Psoas muscle (tissue), 8 donors: ENCODE measurements at places on chromosomes 16 and 17.

- no peak for DNase-seq
These were observed 8.8 kb upstream of the DNASE1 start for GRCh38 chr16:3645504-3646347.

DNA sequence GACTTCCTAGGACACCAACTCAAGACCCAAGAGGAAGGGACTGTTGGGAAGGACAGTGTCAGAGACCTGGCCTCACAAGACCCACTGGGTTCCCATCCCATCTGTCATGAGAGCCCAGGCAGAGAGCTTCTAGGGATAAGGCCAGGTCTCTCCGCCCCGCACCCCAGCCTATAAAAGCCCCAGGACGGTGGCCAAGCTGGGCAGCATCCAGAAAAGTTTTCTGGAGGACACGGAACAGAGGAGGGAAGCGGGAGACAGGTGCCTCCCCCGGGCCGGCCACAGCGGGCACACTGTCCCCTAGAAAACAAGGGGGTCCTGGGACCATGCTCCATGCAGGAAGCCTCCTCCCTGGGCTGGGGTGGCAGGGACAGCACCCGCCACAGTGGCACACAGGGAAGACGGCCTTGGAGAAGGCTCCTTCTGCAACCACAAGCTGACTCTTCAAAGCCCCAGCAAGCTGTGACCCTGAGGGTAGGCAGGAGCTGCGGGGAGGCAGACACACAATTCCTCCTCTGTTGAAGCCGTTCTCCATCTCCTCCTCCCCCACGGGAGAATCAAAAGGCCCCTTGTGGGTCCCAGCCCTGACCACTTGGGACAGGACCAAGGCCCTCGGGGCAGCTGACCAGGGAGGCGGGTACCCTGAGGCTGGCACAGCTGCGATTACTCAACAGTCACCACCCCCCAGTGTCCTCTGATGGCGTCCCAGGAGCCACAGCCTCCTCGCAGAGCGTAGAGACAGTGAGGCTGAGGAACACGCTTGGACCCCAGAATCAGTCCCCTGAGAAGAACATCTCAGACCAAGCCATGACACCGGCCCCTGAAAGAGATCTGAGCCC, 26.1 kb downstream of the TRPV3 start:
- DNase-seq, result no peak

GRCh38 chr17:81341516-81342268, 46.6 kb upstream of the SLC38A10 start:
- DNase-seq, result no peak

DNA sequence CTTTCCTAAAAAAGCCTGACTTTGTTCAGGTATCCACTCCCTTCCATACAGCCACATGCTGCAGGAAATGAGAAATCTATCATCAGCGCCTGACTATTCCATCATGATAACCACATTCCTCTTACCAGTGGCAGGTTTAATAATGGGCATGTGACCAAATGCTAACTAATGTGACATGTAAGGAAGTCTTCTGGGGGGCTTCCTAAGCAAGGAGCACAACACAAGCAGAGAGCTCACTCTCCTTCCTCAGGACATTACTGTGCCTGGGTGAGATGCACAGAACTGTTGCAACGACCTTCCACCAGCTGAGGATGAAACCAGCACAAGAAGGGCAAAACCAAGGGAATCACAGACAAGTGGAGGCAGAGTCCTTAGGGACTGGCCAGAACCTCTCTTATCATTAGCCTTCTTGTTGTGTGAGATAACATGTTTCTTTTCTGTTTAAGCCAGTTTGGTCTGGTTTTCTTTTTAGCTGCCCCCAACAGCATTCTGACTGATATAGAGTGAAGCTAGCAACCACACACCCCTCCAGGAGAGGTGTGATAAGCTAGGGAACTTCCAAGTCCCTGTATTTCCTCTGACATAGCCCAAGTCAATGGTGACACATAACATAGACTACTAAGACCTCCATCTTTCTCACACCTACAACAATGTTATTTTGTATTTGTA, 16.9 kb downstream of the MYO1D start:
- DNase-seq, result no peak

DNA sequence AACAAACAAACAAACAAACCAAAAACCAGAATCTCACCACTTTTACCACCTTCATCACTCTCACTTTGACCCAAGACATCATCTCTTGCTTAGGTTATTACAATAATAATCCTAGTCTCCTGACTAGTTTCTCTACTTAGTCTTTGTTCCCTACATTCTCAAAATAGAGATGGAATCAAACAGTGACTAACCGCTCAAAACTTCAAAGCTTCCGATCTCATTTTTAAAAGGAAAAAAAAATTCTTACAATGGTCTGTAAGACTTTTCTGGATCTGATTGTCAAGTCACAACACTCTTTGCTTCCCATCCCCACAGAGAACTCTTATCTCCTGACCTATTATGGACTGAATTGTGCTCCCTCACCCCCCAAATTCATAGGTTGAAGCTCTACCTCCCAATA, 60.9 kb downstream of the SPAG9 start:
- DNase-seq, result no peak

DNA sequence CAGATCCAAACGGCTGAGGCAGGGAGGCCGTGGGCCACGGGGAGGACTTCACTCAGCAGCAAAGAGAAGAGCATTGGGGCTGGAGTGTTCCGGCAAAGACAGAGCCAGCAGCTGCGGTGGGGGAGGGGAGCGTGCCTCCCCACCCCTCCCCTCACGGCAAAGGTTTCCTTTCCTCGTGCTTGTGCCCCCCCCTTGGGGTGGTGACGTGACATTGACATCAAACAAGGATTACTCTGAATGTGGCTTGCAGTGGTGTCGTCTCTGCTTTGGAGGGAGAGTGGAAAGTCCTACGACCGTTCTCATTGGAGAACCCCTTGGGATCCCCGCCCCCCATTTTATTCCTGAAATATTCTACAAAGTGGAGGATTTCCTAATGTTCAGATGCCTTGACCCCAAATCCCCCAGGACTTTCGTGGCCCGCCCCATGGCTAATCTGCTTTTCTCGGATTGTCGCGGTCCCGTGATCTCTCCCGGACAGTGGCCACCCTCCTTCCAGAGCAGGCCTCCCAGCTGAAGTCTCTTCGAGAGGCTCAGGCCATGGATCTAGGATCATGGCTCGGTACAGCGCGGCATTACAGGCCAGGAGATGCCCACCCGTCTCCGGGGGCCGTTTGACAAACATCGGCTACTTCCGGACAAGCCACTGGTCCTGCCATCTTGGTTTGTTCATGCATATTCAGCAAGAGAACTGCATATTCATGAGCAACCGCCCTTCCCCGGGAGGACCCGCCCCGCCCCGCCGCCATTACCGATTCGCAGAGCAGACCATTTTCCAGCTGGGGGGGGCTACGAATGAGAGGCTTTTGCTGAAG, 705 bp upstream of the POLR2A start:
- DNase-seq, result peak; percentile 95

DNA sequence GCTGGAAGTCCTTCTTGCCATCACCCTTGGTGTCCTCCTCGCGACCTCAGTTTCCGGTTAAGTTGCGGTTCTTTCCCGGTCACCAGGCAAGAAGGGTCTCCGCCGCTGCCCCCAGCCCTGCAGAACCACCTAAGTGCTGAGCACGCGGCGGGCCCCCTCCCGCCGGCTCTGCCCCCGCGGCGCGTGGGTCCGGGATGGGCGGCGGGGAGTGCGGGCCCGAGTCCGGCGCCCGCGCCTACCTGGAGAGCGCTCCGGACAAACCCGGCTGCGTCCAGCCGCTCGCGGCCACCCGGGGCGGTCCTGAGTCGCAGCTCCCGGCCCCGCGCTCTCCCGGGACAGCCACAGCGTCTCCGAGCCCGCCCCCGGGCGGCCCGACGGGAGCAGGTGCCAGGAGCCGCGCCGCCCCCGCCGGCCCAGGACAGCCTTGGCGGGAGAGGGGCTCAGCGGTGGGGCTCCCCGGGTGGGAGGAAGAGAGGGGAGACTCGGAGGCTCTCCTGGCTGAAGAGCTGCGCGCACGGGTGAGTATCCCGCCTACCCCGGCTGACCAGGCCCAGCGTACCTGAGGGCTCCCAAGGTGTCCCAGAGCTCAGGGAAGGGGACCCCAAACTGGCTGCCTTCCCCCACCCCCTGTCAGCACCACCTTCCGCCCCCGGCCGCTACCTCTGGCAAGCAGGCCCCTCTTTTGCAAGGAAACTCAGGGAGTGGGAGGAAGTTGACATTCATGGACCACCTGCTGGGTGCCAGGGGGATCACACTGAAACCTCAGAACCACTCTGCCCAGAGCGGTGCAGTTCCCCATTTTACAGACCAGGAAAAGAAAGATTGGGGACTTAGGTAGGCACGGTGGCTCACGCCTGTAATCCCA, 22.2 kb upstream of the C17orf113 start:
- peak; percentile 63 for DNase-seq

GRCh38 chr16:22681554-22682291, 132.2 kb upstream of the HS3ST2 start:
- DNase-seq, result no peak

- DNase-seq, result no peak
These were observed 9.9 kb upstream of the PPM1D start for GRCh38 chr17:60590070-60590469.

- DNase-seq, result no peak
These were observed at the start of gene VAT1L for GRCh38 chr16:77788181-77789084. Gene VAT1L, plus strand, starts transcription at chr16:77788564. Its CDS starts 119 bp downstream, at chr16:77788683.

- no peak for DNase-seq
These were observed 36.5 kb downstream of the TBCD start for GRCh38 chr17:82788206-82789001.

DNA sequence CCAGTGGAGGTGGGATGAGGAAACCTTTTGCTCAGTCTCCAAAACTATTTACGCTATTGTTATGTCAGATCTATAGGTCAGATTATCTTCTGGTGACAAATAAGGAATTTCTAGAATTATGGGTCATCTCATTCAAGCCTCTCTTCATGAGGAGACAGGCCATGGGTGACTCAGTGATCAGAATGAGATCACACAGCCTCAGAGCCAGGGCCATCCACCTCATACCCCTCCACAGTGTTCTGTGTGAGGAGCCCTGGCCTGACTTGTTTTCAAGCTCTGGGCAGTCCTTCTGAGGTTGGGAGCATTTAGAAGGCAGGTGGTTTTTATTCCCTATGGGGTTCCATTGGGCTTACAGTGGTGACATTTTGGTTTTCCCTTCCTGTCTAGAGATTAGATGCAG, 26.5 kb downstream of the YPEL2 start:
- DNase-seq, result no peak

- no peak for DNase-seq
These were observed 89.7 kb downstream of the MGAT5B start for GRCh38 chr17:76957678-76958464.

GRCh38 chr16:30651124-30652004, 604 bp downstream of the PRR14 start:
- peak; percentile 87 for DNase-seq

- no peak for DNase-seq
These were observed 6.2 kb upstream of the CASC3 start for GRCh38 chr17:40134184-40134583.

DNA sequence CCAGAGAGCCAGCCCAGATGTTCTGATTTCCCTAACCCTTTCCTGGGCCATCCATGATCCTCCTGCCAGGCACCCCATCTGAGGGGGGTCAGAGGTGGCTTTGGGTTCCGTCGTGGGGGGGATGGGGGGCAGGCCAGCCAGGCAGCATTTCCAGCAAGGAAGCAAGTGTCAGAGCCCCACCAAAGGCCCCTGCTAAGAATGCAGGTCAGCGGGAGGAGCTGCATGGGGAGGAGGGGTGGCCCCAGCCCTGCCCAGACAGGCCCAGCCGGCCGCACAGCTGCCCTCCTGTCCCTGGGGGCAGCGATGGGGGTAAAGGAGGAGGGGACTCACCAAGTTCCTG, 2.3 kb upstream of the SCRN2 start:
- DNase-seq, result no peak

GRCh38 chr16:59697761-59698160, 963.6 kb upstream of the GOT2 start:
- no peak for DNase-seq

- no peak for DNase-seq
These were observed 120.7 kb downstream of the LYRM1 start for GRCh38 chr16:21021316-21021715.

DNA sequence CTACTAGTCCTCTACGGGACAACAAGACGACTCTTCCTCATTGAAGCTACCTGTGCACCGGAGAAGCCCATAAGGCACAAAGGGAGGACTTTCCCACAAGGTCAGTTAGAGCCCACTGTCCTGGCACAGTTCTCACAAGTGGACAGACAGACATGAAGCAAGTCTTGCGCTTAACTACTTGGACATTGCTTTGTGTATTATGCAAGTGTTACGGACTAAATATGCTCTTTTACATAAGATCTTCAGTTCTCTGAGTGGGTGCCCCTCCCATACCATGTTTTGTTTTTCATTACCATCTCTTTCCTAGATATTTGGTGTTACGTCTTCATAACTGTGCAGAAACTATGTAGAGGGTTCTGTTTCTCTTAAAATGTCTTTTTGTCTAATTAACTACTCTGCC, 18.1 kb downstream of the ANKRD40CL start:
- no peak for DNase-seq

DNA sequence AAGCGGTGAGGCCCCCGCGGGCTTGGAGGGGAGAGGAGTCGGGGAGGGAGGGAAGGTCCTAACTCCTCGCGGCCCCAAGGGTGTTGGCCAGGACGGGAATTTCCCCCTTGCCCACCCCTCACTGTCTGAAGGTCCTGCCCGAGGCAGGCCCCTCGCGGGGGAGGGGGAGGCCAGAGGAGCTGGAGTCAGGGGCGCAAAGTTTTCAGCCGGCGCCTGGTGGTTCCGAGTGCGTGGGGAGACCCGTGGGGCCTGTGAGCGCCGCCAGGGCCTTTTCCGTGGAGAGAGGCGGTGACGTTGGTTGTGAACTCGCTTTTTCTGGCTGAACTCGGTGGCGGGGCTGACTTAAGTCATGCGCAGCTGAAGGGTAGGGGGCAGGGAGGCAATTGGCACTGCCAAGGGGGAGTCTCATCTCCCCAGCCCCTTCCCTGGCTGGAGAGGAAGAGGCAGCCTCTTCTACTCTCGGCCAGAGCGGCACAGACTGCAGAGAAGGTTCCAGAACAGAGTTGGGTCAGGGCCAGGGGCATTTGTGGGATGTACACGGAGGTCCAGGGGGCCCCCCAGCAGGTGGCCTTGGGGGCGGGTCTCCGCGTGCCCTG, 1.5 kb downstream of the CACNA1H start:
- no peak for DNase-seq

GRCh38 chr17:2214047-2214928, 89.3 kb downstream of the SMG6 start:
- peak; percentile 72 for DNase-seq

GRCh38 chr17:20063665-20064648, 54.8 kb downstream of the SPECC1 start:
- DNase-seq, result peak; percentile 90

DNA sequence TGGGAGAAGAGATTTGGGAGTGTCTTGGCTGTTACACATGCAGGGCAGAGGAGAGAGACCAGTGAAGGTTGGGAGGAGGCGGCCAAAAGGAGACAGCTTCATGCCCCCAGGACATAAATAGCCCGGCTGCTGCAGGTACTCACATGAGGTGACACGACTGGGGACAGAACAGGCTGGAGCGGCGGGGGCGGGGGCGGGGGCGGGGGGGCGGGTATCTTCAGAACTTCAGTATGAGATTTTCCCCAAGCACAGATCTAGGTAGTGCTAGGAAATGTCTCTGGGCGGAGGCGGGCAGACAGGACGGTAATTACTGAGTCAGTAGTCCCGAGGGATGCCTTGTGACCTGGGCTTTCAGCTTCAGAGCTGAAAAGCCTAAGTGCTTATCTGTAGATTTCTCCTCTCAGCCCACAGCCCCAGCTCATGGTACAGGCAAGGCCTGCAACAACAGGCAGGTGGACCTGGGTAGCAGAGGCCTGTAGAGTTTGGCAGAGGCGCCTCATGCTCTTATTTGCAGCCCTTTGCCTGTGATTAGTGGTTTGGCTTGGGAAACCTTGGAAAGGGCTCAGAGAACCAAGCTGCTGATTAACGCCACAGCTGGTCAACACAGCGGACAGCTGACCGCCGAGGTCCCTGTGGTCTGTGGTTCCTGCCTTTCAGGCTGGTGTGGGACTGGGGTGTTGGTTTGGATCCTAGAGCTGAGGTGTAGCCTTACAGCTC, 24.5 kb downstream of the UNK start:
- peak; percentile 70 for DNase-seq
